GM23248 (cell line): ENCODE measurements at places on chromosomes 2 and 18. TPM values are rescaled to one million over a fixed set of nuclear protein-coding genes. Genes with fewer than 3 reads are reported as not detected.

The PROKR1 gene
- 0.11 TPM in 1 of 2 replicates, not detected in the other for total RNA-seq

The SULT1C2 gene
- not detected in 2 replicates for total RNA-seq

DNA sequence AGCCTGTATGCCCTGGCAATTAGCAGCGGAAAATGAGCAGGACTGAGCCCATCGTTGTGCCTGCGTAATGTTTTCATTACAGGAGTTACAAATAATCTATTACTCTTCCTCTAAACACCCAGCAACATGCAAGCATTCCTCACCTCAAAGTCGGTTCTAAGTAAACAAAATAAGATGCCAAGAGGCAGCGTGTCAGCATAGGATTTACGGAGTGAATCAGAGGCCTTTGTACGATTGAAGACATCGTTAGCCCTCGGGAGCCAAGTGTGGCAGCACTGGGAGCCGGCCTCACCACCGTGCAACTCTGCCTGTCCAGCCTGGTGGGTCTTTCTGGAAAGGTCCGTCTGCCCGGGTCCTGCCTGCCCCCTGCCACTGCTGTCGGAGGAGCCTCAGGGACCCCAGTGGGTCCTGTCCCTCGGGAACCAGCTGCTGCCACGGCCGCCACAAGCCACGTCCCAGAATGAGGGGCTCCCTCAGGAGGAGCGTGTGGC is 80.1 kb upstream of the CTDP1 start:
- DNase-seq = peak; percentile 88

The FTCDNL1 gene
- total RNA-seq = 0.13 and 0.65 TPM in 2 replicates

- no peak for DNase-seq
These were observed 78.4 kb upstream of the EFEMP1 start for GRCh38 chr2:56001947-56002346.

- DNase-seq = no peak
These were observed 54.2 kb downstream of the INPP4A start for GRCh38 chr2:98498703-98499440.

- DNase-seq = no peak
These were observed 174.1 kb downstream of the ANKRD30B start for GRCh38 chr18:14922031-14922430.

DNA sequence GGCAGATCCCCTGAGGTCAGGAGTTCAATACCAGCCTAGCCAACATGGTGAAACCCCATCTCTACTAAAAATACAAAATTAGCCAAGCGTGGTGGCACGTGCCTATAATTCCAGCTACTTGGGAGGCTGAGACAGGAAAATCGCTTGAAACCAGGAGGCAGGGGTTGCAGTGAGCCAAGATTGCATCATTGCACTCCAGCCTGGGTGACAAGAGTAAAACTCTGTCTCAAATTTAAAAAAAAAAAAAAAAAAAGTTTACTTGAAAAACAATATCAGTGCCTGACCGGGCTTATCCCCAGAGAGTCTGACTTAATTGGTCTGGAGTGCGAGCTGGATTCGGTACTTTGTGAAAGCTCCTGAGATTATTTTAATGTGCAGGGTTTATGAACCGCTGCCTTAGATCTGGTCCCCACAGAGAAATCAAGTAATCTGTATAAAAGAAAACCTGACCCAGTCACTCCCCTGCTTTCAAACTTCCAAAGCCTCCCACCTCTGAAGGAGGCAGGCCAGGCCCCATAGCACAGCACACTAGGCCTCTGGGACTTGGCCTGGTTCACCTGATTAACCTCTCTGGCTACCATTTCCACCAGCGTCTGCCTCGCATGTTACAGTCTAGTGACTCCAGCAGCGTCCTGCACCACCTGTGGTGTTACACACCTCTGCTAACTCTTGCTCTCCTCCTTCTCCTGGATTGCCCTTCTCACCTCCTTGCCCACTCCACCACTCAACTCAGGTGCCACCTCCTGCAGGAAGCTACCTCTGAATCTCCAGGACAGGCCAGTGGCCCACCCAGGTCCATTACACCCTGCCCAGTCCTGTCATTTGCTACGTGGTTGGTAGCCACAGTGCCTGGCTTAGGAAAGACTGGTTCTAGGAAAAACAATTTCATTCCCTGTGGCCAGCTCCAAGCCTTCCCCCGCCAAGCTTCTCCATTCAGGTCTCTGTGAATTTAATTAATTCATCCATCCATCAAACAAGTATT is 114.3 kb upstream of the PPP1CB start:
- peak; percentile 35 for DNase-seq

The GREB1L gene
- total RNA-seq = 3.0 and 3.3 TPM in 2 replicates

DNA sequence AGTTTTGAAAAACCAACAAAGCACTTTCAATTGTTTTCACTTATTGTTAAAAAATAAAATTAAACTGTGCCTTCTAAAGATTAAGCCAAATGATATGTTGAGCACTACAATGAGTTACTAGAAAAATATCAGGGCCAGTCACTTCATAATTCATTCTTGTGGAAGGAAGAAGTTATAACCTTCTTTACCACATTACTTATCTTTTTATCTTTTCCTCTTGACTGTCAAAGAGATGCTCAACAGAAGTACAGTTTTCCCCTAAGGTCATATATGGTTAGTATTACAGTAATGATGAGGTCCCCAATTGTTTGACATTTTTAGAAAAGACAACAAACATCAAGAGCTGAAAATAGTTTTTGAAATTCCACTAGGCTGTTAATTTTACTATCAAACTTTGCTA is 9.4 kb downstream of the PELI1 start:
- DNase-seq = no peak

- DNase-seq = peak; percentile 21
These were observed 48.5 kb upstream of the THOC1 start for GRCh38 chr18:316393-316792.

- DNase-seq = peak; percentile 80
These were observed 664 bp downstream of the CCT4 start for GRCh38 chr2:61887717-61888266.

DNA sequence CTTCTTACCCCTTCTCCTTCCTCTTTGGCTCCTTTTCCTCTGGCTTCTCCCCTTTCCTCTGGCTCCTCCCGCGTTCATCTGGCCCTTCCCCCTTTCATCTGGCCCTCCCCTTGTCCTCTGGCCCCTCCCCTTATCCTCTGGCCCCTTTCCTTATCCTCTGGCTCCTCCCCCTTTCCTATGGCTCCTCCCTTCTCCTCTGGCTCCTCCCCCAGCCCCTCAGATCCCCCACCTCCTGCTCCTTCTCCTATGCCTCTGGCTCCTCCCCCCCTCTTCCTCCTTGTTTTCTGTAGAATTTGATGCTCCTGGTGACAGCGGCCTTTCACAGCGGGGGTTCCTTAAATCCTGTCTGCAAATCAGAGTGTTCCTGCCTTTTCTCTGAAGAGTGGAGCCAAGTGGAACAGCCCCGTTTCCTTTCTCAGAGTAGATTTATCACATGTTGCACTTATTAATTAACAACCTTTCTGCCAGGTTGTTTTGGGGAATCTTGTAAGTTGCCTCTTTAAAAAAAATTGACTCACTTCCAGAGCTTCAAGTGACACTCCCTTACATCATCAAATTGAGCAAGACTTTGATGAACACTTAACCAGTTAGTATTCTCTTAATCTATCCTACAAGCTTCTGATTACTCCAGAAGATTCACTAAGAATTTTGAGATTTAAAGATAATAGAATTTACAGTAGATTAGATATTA is 27.9 kb downstream of the FABP1 start:
- peak; percentile 63 for DNase-seq

The RNF152 gene
- 5.4 and 11.3 TPM in 2 replicates for total RNA-seq

GRCh38 chr2:3527886-3528785 is 8.8 kb upstream of the ADI1 start:
- no peak for DNase-seq

GRCh38 chr18:29181151-29181901 is 1004.4 kb upstream of the CDH2 start:
- DNase-seq = peak; percentile 97

The CRYGC gene
- total RNA-seq = not detected in 2 replicates

GRCh38 chr2:62597323-62597722 is 91.3 kb upstream of the TMEM17 start:
- DNase-seq = peak; percentile 69

DNA sequence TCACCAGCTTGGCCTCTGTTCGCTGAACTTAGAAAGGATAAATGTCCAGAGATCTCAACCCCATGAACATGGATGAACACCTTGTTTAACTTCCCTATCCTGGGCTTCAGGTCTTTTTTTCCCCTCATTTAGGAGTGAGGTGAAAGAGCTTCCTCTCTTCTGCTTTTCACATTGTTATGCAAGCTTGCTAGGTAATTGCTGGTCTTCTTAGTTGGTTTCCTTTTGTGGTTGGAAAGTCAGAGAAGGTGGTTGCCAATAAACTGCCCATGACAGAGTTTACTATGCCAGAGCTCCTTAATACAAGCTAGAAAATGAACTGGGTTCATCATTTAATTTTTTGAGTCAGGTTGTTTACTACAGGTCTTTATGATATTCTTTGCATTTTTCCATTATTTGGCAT is 16.6 kb downstream of the SLC9A4 start:
- DNase-seq = no peak

The SPP2 gene
- not detected in 2 replicates for total RNA-seq

DNA sequence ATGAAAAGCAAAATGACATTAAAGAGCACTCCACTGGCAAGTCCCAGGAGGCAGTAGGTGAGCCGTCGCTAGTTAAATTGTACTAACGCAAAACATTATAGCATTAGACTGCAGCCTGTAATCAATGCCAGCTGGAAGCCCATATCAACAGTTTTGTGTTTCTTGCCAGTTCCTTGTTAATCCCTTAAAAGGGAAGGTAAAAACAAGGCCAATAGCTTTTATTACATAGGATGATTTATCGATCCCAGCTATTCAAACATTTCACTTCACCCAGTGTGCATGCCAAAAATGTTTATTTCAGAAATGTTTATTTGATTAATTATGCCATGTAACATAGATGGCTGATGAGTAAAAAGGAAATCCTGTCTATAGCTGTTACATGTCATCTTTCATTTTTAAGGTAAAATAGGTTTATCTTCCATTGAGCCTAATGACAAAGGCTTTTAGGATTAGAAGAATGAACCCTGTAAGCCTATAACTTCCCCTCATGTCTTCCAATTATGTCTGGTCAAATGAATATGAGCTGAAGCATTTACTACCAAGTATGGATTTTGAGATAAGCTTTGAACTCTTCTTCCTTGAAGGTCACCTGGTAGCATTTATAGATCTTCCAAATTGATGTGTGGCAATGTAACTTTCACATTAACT is 591.2 kb downstream of the RNF144A start:
- peak; percentile 12 for DNase-seq

GRCh38 chr2:37857575-37858399 is 67.3 kb upstream of the RMDN2 start:
- peak; percentile 32 for DNase-seq

- DNase-seq = no peak
These were observed 688.0 kb upstream of the ZEB2 start for GRCh38 chr2:145207884-145208283.

GRCh38 chr2:65204461-65205210 is 23.0 kb upstream of the ACTR2 start:
- DNase-seq = no peak

The NPPC gene
- not detected in 2 replicates for total RNA-seq

The HRH4 gene
- not detected in 2 replicates for total RNA-seq

- peak; percentile 39 for DNase-seq
These were observed 132.3 kb upstream of the DLX2 start for GRCh38 chr2:172234716-172235691.

- DNase-seq = no peak
These were observed 776.2 kb downstream of the RNF144A start for GRCh38 chr2:7693246-7694075.

The REV1 gene
- 15.0 and 19.5 TPM in 2 replicates for total RNA-seq

DNA sequence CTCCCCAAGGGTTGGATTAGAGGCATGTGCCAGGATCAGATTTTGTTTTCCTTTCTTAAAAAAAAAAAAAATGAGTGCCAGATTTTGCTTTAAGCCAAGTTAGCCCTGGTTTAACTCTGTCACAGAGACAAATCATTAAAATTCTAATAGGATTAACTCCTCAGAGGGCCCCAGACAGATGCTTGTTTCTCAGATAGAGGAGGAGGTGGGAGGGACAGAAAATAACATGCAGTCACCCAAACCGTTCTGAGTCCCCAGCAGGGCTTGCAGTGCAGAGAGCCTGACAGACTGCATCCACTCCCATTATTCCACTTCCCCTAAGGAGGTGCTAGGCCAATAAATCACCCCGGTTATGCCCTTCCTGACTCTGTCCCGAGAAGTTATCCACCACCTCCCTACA is 6.3 kb upstream of the PROKR1 start:
- DNase-seq = no peak

GRCh38 chr2:237065071-237065377 is 20.7 kb upstream of the COPS8 start:
- DNase-seq = no peak

GRCh38 chr18:9992973-9993520 is 79.2 kb downstream of the VAPA start:
- DNase-seq = no peak

DNA sequence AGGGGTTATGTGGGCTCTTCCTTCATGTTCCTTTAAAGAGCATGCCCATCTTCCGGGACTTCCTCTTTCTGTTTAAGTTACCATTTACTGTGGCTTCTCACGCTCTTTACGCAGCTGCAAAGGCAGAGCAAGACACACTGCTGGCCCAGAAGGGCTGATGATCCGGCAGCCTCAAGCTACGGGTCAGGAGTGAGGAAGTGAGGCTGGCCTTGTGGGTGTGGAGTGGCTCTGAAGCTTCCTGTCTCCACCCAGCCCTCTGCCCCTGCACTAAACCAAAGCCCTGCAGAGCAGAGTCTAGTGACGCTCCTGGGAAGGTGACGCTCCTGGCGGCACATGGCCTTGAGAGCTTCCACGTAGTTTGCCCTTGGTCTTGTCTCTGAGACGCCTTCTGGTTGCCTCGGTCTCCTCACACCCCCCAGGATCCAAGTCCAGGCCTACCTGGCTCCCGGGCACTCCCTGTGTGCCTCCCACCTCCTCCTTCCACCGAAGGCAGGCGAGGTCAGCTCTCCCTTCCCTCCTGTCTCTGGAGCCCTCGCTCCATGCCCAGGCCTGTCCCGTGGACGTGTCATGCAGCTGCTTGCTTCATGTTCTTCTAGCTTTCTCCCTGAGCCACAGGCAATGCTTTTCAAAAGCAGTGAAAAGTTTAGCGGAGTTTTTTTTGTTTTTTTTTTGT is 50.3 kb downstream of the ARL4C start:
- no peak for DNase-seq

DNA sequence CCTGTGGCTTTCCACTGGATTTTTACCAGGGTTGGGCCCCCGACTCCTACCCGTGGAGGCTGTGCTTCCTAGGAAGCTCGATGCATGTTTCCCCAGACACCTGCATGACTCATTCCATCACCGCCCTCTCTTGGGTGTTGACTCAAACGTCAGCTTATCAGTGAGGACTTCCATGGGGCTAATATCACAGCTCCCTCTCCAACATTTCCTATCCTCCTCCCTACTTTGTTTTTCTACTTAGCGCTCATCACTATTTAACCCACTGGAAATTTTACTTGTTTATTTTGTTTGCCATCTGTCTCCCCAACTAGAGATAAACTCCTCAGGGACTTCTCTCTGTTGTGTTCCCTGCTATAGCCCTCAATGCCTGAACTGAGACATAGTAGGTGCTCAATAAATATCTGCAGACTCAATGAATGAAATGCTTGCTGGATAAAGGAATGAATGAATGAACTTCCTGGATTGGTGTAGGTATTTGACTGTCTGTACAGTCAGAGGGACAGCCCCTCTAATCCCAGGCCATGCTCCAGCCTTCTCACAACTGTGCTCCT is 89.7 kb upstream of the MSH2 start:
- no peak for DNase-seq

- no peak for DNase-seq
These were observed 352.3 kb downstream of the INSIG2 start for GRCh38 chr2:118440404-118441098.
